ENCODE measurements at places on chromosomes 12 and 14.

- H3K27ac ChIP-seq: no peak overlapping the region
- no peaks in the 10 kb centered on the region for H3K4me1 ChIP-seq
- no peak overlapping the region for H3K4me3 ChIP-seq
- H3K27me3 ChIP-seq: peaks cover 14% of the 10 kb centered on the region
- no peaks in the 10 kb centered on the region for H3K36me3 ChIP-seq
Measured at GRCh38 chr14:100910888-100911664, 7.6 kb upstream of the RTL1 start.

- no peaks in the 10 kb centered on the region for H3K36me3 ChIP-seq
- no peaks in the 10 kb centered on the region for H3K4me1 ChIP-seq
- no peaks in the 10 kb centered on the region for H3K27me3 ChIP-seq
- DNase-seq: no peak
Measured at GRCh38 chr12:87157791-87158190, 871.4 kb downstream of the C12orf50 start.

DNA sequence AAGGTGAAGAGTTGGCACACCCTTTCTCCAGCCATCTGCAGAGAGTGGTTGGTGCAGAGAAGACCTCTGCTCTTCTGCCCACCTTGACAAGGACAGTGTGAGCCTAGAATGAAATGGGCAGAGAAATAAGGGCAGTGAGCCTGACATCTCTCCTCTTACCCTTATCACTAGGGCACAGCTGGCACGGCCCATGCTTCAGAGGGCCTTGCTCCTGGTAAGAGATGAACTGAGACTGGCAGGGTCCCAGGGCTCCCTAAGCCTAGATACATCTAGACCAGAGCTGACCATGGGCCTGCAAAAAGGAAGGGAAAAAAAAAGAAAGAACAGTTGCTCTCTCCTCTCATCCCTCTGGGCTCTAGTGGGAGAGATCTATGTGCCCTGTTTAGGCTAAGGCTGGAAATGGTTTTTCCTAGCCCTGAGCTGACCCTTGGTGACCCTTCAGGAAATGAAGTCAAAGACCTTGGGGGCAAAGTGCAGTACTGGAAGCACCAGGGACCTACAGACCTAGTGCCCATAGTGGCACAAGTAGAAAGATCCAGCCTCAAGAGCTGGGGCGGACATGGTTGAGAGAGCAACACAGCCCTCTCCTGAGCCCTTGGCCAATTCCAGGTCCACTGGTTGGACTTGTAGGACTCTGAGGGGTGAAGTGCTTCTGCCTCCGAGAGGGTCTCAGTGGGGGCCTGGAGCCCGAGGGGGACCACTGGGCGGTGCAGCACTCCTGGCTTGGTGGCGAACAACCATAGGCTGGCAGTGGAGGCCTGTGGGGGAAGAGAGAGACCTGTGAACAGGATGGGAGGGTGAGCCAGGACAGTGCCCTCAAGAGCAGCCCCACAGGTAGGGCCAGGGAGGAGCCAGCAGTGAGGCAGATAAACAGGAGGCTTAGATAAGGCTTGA is 22.0 kb downstream of the PRPF40B start:
- no peaks in the 10 kb centered on the region for H3K27me3 ChIP-seq
- peak overlapping the region; percentile 30 for H3K27ac ChIP-seq
- H3K4me1 ChIP-seq: peaks cover 34% of the 10 kb centered on the region

DNA sequence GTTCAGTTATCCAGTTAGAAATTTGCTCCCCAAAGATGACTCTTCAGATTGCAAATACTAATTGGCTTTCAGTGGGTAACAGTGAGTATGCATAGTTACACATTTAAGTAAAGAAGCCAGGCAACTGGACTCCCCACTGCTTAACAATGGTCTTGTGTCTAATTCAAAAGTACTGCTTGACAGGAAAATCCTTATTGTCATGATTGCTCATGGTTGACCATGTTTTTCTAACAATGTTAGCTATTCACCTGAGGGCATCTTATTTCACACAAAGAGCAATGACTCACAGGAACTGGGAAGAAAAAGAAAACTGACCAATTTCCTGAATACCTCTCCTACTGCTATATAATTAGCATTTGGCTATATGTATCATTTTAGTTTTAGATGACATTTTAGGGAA is 33.7 kb upstream of the ALG10B start:
- no peak overlapping the region for H3K4me3 ChIP-seq
- no peaks in the 10 kb centered on the region for H3K4me1 ChIP-seq
- no peak for DNase-seq
